NCI-H187 treated with DMSO at 0.1 percent for 48 hours (cell line): ENCODE measurements at places on chromosomes 16 and 17.

DNA sequence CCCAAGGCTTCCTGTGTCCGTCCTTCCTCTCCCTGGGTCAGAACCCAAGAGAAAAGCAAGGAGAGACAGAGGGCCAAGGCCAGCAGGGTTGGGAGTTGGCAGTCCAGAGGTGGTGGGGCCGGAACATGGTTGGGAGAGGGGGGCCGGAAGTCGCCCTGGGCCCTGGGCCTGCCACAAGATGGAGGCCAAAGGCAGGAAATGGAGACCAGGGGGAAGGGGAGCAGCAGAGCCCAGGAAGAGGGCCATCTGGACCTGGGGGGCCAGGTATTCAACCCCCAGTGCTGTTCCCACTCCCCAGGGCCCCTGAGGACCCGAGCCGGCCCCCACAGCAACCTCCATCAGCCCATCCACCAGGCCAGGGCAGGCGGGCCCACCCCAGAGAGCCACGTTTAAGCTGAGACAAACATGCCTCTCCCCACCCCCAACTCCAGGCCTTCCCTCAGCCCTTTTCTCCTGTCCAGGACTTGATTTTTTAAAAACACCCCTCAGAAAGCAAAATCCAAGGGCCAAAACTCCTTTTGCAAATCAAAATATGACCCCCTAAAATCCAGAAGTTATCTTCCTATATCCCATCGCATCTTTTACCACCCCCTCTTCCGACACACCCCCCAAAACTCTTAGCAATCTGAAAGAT, 4.4 kb upstream of the BCL6B start:
- DNase-seq, result no peak

GRCh38 chr16:11976850-11977375, 379 bp downstream of the SNX29 start:
- DNase-seq, result no peak

GRCh38 chr17:52106638-52107261, 51.8 kb downstream of the CA10 start:
- DNase-seq, result no peak

GRCh38 chr16:73796241-73796640, 500.4 kb upstream of the PSMD7 start:
- no peak for DNase-seq

GRCh38 chr16:471353-472198, 46.1 kb downstream of the RAB11FIP3 start:
- no peak for DNase-seq

- no peak for DNase-seq
Observed at GRCh38 chr17:40399185-40399584, 18.5 kb downstream of the TOP2A start.

DNA sequence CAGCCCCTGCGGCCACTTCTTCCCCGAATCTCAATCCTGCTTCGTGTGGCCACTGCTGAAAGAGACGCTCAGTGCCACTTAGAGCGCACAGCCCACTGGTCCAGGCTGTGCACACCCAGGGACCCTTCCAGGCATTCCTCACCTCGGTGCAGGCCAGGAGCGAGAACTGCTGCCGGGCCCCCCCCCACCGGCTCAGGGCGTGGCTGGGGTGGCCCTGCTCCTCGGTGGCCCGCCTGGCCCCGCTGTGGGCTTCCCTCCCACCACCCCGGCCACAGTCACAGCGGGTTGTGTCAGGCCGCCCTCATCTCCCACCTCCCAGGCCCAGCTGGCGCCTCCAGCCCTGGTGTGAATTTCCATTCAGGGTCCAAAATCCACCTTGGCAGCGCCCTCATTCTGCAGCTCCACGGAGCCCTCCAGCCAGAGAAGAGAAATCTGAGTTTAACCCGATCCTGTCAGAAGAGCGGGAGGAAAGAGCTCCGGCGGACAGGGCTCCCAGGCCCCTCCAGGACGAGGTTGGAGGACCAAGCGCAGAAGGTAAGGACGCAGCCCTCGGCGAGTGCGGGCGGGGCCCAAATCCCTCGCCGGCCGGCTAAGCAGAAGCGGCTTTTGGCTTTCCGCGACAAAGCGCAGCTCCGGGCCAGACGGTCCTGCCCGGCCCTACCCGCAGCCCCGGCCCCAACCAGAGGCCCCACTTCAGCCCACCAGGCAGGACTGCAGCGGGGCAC, 12.0 kb downstream of the TBC1D16 start:
- no peak for DNase-seq

GRCh38 chr16:48444574-48444973, 59.4 kb upstream of the SIAH1 start:
- DNase-seq, result no peak

DNA sequence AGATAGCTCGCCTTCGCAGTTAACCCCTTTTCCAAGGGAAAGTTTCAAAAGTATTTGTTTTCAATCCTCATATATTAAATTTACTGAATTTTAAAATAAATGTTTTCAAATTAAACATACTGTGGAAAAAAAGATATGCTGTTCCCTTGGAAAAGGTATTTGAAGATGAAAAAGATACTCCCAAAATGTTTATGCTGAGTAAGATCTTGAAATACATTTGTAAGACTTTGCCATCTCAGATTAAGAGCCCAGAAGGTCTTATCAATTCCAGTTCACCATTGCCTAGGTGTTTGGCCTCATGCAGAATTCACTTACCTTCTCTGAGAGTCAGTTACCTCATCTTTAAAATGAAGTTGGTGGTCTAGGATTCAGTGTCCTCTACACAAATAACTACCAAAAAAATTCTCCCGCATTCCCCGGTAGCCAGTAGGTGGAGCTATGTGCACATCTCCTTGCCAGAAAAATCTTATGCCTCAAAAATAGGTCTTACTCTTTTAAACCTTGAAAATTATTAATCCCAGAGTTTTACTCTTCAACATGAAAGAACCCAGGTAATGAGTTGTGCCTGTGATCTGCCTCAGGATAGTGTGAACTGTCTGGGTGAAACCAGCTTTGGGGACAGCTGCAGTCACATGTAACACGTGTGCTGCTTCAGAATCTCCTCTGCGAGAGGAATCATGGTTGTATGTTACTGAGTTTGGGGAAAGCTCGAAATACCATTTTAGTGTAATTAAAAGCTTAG, 178.3 kb downstream of the MRTFB start:
- no peak for DNase-seq

DNA sequence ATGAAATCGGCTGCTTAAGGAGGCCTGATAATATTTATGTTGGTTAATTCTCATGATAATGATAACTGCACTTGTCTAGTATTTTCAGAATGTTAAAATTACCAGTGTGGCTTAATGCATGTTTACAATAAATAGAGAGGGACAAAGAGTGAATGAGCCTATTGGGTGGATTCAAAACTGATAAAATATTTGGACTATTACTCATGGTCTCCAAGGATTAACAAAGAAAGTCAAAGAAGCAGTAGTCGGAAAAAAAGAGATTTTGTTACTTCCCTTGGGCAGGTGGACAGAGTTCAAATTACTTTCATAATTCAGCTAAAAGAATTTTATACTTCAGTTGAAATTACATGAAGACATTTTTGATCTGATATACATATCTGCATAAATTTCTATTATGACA, 258.2 kb upstream of the PMFBP1 start:
- DNase-seq, result no peak

GRCh38 chr17:33126086-33126485, 134.4 kb downstream of the SPACA3 start:
- DNase-seq, result no peak

GRCh38 chr17:79952265-79952877, 83.3 kb downstream of the TBC1D16 start:
- no peak for DNase-seq

DNA sequence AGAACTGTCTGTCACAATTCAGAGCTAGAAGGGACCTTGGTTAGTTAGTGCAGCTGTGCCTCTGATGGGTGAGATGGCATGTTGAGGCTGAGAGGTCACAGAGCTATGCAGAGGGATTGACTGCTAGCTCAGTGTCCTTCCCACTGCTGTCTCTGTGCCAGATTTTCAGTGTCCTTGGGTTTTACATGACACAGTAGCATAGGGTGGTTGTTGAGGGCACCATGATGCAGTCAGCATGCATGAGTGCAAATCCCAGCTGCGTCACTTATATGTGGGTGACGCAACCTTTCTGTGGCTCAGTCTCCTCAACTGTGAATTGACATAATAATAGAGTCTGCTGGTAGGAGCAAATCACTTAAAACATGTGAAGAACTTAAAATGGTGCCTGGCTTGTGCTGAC, 2.7 kb downstream of the MT1A start:
- no peak for DNase-seq

- DNase-seq, result no peak
Observed at GRCh38 chr17:42311240-42312034, 23.1 kb downstream of the STAT5A start.

GRCh38 chr17:72387487-72387886, 266.7 kb downstream of the SOX9 start:
- DNase-seq, result no peak

- DNase-seq, result no peak
Observed at GRCh38 chr16:80591071-80591915, 50.5 kb downstream of the DYNLRB2 start.

DNA sequence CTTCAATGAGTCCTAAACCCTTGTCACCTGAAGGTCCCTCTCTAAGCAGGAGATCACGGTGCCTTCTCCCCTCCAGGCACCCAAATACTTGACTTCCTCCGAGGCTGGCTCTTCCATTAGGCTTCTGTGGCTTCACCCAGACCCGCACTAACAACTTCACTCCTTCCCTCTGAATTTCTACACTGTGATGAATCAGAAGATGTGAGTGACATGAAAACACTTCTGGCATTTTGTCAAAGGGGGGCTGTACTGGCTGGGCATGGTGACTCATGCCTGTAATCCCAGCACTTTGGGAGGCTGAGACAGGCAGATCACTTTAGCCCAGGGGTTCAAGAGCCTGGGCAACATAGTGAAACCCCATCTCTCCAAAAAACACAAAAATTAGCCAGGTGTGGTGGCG, 72.6 kb upstream of the CNEP1R1 start:
- no peak for DNase-seq

GRCh38 chr17:3884188-3884587, 8.7 kb downstream of the CAMKK1 start:
- no peak for DNase-seq

DNA sequence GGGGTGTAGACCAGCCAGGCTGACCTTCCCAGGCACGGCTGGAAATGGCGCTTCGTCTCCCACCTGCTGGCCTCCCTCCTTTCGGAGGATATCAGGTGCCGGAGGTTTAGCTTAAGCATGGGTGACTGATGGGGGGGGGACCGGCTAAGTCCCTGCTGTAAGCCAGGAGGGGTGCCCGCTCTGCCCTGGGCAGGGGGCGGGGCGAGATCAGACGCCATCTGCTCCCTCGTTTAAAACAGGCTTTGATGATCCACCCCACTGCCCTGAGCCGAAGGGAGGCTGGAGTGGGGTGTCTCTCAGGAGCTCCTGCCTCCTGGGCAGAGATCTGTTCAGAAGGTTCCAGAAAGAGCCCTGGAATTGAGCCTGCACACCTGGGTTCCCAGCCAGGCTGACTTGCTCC, 26.0 kb downstream of the C16orf74 start:
- no peak for DNase-seq

DNA sequence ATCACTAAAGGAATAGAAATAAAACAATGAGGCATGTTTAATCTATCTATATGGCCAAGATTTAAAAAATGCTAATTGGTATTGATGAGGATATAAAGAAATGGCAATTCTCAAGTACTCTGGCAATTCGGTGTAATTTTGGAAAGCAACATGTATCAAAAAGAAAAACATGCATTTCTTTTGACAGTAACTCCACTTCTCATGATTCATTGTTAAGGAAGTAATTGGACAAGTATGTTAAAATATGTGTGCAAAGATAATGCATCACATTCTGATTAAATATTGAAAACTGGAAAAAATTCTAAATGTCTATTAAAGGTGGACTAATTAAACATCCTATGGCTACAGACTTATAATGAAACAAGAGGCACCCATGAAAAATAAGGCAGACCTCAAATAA, 81.2 kb downstream of the CREBBP start:
- no peak for DNase-seq

- no peak for DNase-seq
Observed at GRCh38 chr16:3074860-3075522, 9.6 kb downstream of the IL32 start.

DNA sequence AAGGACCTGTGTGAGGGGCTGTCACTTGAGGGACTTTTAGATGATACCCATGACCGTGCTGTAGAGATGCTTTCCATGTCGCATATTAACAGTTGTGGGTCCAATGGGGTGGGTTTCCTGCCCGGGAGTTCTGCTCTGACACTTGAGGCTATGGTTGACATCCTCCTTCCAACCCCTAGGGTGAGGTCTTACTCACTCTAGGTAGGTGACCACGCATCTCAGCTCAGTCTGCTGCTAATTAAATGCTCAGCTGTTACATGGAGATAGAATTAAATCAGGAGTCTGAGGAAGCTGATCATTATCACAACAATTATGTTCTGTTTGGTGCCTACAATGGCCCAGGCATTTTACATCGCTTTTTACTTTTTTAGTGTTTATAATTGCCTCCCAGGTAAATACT, 40.2 kb downstream of the OSBPL7 start:
- no peak for DNase-seq

DNA sequence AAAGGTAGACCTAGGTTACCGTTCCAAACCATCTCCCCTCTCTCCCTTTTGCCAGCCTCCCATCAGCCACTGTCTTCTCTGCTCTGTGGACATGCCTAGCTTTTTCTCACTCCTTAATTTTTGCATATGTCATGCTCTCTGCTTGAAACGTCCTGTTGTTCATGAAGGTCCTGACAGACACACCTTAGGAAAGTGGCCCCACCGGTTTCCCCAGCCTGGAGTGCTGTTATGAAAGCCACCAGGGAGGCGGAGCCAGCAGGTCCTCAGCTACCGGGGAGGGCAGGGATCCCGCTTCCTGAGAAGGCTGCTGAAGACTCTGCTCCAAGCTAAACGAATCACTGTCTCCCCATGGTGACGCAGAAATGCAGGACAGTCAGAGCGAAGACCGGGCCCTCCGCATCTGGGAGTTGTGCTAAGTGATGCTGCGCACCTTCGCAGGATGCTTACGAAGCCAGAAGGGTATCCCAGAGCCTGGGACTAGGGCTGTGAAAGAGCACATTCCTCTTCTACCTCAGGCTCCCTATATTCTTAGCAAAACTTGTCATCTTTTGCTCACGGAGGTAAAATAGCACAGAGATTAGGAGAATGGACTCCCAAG, 2.3 kb upstream of the SLC16A11 start:
- DNase-seq, result no peak

DNA sequence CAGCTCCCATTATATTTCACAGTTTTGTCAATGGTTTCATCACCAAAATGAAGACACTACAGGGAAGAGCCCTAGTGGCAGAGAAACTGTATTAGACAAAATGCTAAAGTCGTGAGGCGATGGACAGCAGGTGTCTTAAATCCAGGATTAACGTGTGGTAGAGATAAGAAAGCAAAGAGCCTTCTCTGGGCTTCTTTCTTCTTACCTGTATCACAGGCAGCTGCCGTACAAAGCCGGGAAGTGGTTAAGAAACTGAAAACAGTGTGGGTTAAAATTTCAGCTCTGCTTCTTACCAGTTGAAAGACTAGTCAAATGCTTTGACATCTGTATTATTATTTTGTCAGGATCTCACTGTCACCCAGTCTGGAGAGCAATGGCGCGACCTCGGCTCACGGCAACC, 98.2 kb upstream of the NUDT7 start:
- no peak for DNase-seq

DNA sequence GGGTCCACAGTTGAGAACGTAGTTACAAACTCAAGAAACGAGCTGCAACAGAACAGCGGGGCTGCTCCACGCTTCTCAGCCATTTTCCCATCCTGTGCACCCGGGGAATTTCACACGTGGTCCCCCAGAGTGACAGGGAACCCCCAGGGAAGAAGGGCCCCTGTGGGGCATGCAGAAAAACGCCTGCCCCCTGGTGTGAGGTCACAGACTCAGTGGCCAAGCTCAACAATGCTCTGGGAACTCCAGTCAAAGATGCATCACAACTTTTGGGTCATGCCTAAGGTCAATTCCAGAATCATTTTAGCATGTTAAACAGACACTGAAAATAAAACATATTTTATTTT, 115.4 kb downstream of the ZNF778 start:
- DNase-seq, result no peak

- no peak for DNase-seq
Observed at GRCh38 chr17:2034157-2034556, 4.2 kb downstream of the DPH1 start.
